ENCODE measurements at places on chromosomes 13 and 19. TPM values are rescaled to one million over a fixed set of nuclear protein-coding genes. Genes with fewer than 3 reads are reported as not detected.

DNA sequence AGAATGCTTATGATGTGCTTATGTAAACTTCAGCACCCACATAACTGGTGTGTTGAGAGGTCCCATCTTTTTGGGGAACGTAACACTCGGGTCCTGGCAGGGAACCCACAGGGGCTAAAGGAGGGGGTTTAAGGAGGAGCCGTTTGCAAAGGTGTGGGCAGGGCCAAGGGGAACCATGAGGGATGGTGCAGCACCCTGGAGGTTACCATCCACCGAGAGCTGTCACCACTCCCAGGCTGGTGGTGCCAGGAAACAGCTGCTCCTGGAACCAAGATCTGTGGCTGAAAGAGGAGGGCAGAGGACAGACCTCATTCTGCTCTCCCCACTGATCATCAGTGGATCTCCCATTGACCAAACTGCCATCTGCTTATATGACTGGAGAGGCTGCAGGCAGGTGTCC lies 23.2 kb upstream of the CYP4F8 start:
- H3K27ac ChIP-seq: no peak overlapping the region
- no peaks in the 10 kb centered on the region for H3K4me1 ChIP-seq
- DNase-seq: no peak
- peaks cover 4% of the 10 kb centered on the region for H3K36me3 ChIP-seq
- peaks cover 11% of the 10 kb centered on the region for H3K27me3 ChIP-seq
- no peak overlapping the region for H3K4me3 ChIP-seq

GRCh38 chr19:5690955-5691821 lies 1.1 kb downstream of the RPL36 start:
- H3K36me3 ChIP-seq: peaks cover 16% of the 10 kb centered on the region
- H3K27me3 ChIP-seq: peaks cover 12% of the 10 kb centered on the region
- peak overlapping the region; percentile 98 for H3K4me3 ChIP-seq
- peak overlapping the region; percentile 61 for H3K27ac ChIP-seq
- no peak for DNase-seq

- peaks cover 17% of the 10 kb centered on the region for H3K4me1 ChIP-seq
- peak within 1 kb of the TSS; percentile 52 for H3K27ac ChIP-seq
- DNase-seq: peak; percentile 68
- H3K4me3 ChIP-seq: peak within 1 kb of the TSS; percentile 89
- H3K36me3 ChIP-seq: peaks cover 7% of the 10 kb centered on the region
Observed at GRCh38 chr19:35641515-35642151, at the start of gene ETV2. Gene ETV2, plus strand, starts transcription at chr19:35641745. Its CDS starts 716 bp downstream, at chr19:35642461.

DNA sequence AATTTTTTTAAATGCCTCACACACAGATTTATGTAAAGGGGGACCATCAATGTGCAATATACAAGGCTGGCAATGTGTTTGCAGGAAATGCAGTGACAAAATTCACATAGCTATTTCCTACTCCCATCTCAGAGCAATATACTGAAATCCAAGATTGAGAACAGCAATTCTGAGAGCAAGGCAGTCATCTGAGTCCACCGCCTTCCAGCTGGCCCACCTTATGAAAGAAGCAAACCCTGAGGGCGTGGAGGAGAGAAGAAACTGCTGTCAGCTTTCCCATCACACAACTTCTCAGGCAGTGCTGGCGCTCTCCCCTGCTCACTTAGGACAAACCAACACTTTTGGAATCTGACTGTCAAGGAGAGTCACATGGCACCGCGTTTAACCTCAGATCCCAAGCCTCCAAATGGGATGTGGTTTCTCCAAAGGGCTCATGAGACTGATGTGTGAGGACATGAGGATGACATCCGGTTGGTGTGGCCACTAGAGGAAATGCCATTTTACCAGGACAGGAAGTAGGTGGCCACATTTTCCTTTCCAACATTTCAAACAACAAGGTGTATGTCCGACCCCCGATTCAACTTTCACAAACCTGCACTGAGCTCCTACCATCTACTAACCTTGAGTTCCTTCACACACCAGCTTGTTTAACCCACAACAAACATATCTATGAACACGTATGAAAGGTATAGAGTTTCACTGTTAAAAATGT lies 3.7 kb upstream of the DOCK9 start:
- H3K27ac ChIP-seq: peak overlapping the region; percentile 62
- peaks cover 87% of the 10 kb centered on the region for H3K4me1 ChIP-seq
- no peak overlapping the region for H3K4me3 ChIP-seq
- no peaks in the 10 kb centered on the region for H3K27me3 ChIP-seq
- DNase-seq: no peak

DNA sequence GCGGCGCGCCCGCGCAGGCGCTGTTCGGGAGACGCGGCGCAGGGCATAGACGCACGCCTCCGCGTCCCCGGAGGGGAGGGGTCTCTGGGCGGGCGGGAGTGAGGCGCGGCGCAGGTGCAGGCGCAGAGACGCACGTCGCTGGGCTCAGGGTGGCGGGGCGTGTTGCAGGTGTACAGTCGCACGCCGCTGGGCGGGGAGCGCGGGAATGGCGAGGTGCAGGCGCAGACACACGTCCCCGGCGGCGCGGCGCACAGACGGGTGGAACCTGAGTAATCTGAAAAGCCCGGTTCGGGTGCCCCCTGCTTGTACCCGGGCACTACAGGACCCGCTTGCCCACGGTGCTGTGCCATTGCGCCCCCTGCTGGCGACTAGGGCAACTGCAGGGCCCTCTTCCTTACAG lies 44.7 kb downstream of the PLPP2 start:
- DNase-seq: no peak
- H3K27ac ChIP-seq: no peak overlapping the region
- H3K36me3 ChIP-seq: no peaks in the 10 kb centered on the region
- H3K4me1 ChIP-seq: no peaks in the 10 kb centered on the region
- H3K4me3 ChIP-seq: no peak overlapping the region

GRCh38 chr13:112969692-112970338 lies 801 bp downstream of the MCF2L start:
- peaks cover 26% of the 10 kb centered on the region for H3K27me3 ChIP-seq
- peaks cover 6% of the 10 kb centered on the region for H3K36me3 ChIP-seq
- DNase-seq: no peak
- H3K4me3 ChIP-seq: peak overlapping the region; percentile 91
- no peak overlapping the region for H3K27ac ChIP-seq
- H3K4me1 ChIP-seq: peaks cover 6% of the 10 kb centered on the region

- H3K36me3 ChIP-seq: no peaks in the 10 kb centered on the region
- DNase-seq: no peak
- no peaks in the 10 kb centered on the region for H3K27me3 ChIP-seq
- peaks cover 3% of the 10 kb centered on the region for H3K4me1 ChIP-seq
- H3K4me3 ChIP-seq: no peak overlapping the region
Observed at GRCh38 chr13:104314926-104315535, 1248.8 kb upstream of the SLC10A2 start.

GRCh38 chr13:97295283-97296182 lies 73.4 kb downstream of the MBNL2 start:
- H3K27me3 ChIP-seq: peaks cover 5% of the 10 kb centered on the region
- peak overlapping the region; percentile 82 for H3K27ac ChIP-seq
- peaks cover 22% of the 10 kb centered on the region for H3K4me1 ChIP-seq
- H3K36me3 ChIP-seq: peaks cover 34% of the 10 kb centered on the region

- H3K27me3 ChIP-seq: peaks cover 13% of the 10 kb centered on the region
- peaks cover 30% of the 10 kb centered on the region for H3K36me3 ChIP-seq
- no peak overlapping the region for H3K27ac ChIP-seq
- DNase-seq: no peak
Observed at GRCh38 chr19:14168993-14169392, 32.6 kb upstream of the ASF1B start.

- H3K27me3 ChIP-seq: peaks cover 14% of the 10 kb centered on the region
- no peaks in the 10 kb centered on the region for H3K36me3 ChIP-seq
- no peak overlapping the region for H3K27ac ChIP-seq
Observed at GRCh38 chr19:18150776-18151624, 2.0 kb upstream of the PIK3R2 start.

GRCh38 chr13:74841651-74842050 lies 640.3 kb downstream of the TBC1D4 start:
- no peaks in the 10 kb centered on the region for H3K27me3 ChIP-seq
- H3K36me3 ChIP-seq: no peaks in the 10 kb centered on the region
- no peak for DNase-seq
- H3K4me3 ChIP-seq: no peak overlapping the region

DNA sequence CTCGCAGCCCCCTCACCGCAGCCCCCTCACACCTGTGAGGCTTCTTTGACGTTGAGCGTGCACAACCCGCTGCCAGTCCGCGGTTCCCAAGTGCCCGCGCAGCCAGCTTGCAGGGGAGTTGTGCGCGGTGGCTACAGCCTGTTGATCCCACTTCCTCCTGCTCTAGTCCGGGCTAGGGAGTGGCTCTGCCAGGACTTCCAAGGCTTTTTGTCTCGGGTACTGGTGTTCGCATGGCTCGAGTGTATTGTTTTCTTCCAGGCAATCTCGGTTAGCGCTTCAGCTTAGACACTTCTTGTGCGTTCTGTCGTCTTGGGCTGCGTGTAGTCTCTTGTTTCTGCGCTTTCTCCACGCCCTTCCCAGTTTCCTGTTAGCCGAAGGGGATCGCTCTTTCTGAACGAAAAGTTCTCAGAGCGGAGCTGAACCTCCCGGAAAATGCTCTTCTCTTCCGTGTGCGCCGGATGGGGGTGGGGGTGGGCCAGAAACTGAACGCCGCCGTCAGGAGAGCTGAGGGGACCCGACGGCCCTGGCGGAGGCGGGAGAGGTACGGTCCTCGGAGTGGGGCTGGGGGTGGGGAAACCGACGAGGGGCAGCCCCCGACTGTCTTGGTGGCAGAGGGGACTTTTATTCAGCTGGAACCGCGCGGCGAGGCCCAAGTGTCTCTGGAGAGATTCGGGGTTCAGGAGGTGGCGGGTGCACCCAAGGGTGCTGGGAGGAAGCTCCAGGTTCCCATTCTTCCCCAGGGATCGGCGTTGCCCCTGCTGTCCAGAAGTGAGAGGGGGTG lies 697 bp upstream of the DGKH start:
- H3K36me3 ChIP-seq: peaks cover 5% of the 10 kb centered on the region
- H3K27ac ChIP-seq: peak overlapping the region; percentile 100
- peaks cover 26% of the 10 kb centered on the region for H3K4me1 ChIP-seq
- H3K4me3 ChIP-seq: peak overlapping the region; percentile 98
- DNase-seq: peak; percentile 53

DNA sequence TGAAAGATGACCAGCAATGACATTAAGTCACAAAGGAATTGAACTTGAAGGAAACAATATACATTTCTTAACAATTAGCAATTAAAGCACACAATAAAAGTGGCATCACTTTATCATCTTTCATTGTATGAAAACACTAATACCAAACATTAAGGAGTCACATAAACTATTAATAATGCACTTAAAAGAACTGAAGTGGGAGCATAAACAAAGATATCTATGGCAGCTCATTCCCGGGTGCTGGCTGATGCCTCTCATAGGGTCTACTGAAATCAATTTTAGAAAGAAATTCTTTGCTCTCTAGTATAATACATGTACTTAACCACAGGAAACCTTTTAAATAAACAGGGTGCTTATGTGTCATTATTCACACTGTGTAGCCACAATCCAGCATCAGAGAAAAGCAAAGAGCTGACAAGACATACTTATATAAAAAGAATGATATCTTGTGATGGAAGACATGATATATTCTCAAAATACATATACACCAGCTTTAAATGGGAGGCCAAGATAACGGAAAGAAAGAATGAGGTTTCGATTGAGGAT lies 1207.8 kb downstream of the EFNB2 start:
- no peaks in the 10 kb centered on the region for H3K4me1 ChIP-seq
- H3K36me3 ChIP-seq: no peaks in the 10 kb centered on the region
- DNase-seq: no peak
- H3K27me3 ChIP-seq: no peaks in the 10 kb centered on the region
- no peak overlapping the region for H3K27ac ChIP-seq
- H3K4me3 ChIP-seq: no peak overlapping the region

DNA sequence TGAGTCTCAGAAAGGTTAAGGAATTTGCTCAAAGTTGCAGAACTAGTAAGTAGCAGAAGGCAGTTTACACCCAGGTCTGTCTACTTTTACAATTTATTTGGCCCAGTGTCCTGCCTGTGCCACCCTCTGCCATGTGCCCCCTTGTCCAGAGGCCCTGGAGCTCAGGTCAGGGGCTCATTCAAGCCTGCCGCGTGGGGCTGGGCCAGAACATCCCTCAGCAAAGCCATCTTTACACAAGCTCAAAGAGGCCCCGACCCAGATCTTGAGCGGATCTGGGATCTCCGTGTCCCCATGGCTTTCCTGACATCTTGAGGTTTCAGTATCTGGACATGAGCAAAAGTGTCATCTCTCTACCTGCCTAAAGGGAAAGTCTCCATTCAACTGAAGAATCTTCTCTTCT lies 76.4 kb upstream of the VSTM2B start:
- no peak overlapping the region for H3K27ac ChIP-seq
- DNase-seq: no peak
- H3K4me3 ChIP-seq: no peak overlapping the region
- H3K27me3 ChIP-seq: peaks cover 4% of the 10 kb centered on the region
- no peaks in the 10 kb centered on the region for H3K36me3 ChIP-seq

DNA sequence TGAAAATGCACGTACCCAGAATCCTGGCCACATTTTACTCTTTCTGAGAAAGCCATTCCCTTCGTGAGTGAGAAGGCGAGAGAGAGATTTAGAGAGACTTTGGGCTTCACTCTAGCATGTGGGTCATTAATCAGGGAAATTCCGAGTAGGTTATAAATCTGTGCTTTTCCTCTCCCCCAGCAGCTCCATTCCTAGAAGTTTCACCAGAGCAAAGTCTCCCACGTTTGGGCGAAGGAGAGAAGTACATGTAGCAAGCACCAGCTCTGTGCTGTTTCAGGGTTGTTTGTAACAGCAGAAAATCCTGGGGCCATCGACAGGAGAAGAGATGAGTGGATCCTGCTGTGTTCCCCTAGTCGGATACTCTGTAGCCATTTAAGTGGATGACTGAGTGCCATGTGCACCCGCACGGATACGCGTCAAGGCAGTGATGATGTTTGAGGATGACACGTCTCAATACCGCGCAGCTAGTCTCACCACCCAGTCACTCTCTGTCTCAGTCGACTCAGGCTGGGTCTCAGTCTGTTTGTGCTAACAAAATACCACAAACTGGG lies 131.8 kb upstream of the PEG3 start:
- H3K27ac ChIP-seq: no peak overlapping the region
- H3K27me3 ChIP-seq: peaks cover 6% of the 10 kb centered on the region
- peaks cover 14% of the 10 kb centered on the region for H3K36me3 ChIP-seq
- H3K4me1 ChIP-seq: no peaks in the 10 kb centered on the region

OR7C1 gene
- not detected for total RNA-seq

TRPM4 gene
- 75.3 TPM for total RNA-seq

KIR2DL1 gene
- total RNA-seq: not detected

AMER2 gene
- total RNA-seq: 1.5 TPM

FAM124A gene
- total RNA-seq: 4.9 TPM
